GM12865 (cell line): ENCODE measurements at places on chromosomes 4 and X.

DNA sequence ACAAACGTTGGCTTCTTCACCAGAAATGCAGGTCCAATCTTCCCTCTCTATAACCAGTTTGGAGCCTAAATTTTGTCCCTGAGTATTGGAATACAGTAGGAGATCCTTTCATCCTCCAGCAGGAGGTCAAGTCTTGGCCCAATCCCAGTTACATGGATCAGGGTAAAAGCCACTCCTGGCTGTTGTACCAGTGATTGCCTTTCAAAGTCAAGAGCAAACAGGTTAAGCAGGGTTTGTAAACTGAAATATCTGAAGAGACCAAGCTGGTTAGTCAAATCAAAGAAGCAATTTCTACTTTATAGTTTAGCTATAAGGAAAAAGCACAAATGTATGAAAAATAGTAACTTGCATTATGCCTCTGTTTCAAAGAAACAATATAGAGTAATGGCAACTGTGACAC is 329.4 kb downstream of the NAF1 start:
- DNase-seq = no peak

DNA sequence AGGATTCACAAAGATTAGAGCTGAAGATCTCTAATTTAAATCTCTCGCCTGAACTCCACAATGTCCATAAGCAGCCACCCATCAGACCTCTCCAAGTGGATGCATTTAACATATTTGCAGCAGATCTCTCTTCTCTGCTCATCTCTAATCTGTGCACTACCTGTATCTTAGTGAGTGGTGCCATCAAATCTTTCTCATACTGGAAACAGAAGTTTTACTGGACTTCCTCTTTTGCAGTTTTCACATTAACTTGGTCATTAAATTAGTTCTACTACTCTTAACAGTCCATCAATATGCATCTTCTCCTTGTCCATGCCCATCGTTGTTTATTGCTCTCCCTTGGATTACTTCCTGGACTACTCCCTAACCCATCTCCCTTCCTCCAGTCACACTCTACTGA is 488.5 kb downstream of the IL15 start:
- no peak for DNase-seq

DNA sequence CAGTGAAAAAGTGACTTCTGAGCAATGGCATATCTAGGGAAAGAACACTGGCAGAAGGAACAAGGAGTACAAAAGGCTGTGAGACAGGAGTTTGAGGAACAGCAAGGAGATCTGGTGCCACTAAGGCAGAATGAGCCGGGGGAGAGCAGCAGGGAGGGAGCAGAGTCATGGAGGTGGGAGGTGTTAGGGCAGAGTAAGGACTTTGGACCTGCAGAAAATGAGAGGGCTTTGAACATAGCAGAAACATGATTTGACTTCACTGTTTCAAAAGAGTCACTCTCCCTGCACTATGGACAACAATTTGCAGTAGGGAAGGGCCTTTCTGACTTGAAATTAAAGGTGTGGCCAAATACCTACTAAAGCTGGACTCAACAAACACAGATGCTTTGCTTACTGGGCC is 356.2 kb downstream of the ADGRL3 start:
- DNase-seq = no peak

DNA sequence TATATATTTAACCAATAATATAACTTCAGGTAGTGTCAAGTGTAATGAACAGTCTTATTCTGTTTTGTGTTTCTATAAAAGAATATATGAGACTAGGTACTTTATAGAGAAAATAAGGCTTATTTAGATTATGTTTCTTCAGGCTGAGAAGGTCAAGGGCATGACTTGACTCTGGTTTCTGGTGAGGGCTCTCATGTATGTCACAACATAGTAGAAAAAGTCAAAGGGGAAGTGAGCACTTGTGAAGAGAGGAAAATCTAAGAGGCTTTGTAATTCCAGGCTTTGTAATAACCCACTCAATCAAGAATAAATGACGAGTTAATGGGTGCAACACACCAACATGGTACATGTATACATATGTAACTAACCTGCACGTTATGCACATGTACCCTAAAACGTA is 27.6 kb downstream of the PRR32 start:
- DNase-seq = no peak

DNA sequence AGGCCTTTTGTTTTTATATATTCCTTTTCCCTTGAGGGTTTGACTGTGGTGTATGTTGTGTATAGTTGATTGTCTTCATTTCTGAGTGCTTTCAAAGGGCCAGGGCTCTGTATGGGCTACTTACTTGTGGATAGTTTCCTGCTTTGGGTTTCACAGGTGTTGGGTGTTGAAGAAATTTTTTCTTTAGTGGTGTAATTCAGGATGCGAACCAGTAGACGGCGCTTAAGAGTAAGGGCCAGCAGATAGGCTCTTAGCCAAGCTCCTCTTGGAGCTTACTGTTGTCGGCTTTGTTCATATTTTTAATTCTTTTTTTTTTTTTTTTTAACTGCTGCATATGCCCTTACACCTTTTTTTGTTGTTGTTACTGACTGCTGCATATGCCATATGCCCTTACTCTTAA is 276.3 kb upstream of the GALNT7 start:
- DNase-seq = peak; percentile 48

GRCh38 chr4:97978791-97979488 is 164.3 kb downstream of the STPG2 start:
- DNase-seq = peak; percentile 0

GRCh38 chr4:128290526-128290925 is 2.9 kb upstream of the PGRMC2 start:
- no peak for DNase-seq

DNA sequence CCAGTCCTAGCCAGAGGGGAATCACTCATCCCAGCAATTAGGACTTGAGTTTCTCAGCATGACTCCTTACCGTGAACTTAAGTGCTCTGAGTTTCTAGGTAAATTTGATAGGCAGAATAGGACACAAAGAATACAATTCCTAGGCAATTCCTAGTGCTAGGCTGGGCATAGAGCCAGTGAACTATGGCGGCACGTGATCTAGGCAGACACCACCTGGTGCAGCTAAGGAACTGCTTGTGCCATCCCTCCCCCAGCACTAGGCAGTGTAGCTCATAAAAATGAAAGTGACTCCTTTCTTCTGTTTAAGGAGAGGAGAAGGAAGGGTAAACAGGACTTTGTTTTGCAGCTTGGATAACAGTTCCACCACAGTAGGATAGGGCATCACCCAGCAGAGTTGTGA is 736.3 kb upstream of the PCDH7 start:
- DNase-seq = no peak

- DNase-seq = no peak
These were observed 15.0 kb upstream of the MTNR1A start for GRCh38 chr4:186570193-186570996.

DNA sequence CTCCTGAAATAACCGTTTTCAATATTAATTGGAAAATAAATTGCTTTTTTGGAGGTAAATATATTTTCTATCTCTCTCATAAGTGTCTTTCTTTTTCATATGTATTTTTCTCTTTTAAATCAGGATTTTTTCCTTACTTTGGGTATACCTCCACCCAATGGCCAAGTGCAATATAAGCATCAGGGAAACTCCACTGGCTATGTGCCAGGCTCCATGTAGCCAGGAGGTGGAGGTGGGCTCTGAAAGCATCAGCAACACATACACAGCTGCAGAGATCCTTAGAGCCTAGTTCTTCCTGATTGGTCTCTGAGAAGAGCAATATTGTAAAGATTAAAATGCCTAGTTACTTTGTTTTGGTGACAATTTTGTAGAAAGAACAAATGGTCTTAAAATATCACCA is 3.4 kb downstream of the GABRA2 start:
- DNase-seq = no peak

GRCh38 chrX:85223359-85223758 is 20.2 kb downstream of the SATL1 start:
- no peak for DNase-seq

DNA sequence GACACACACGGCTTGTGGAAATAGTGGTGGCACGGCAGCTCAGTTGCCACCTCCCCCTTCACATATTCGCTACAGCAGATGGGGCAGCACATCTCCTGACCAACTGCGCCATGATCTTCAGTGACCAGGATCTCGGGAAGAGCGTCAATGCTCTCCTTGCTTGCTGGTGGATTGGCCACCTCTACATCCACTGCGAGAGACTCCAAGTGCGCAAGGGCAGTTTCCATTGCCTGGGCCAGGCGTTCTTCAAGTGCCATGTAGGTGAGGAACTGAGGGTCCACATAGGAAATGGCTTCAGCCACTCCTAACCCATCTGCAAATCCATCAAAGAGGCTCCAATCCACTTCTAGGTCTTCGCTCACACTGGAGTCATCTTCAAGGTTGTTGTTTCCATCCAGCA is 3.9 kb downstream of the PJA1 start:
- no peak for DNase-seq

- DNase-seq = no peak
These were observed 41.6 kb upstream of the NYX start for GRCh38 chrX:41405551-41405950.

GRCh38 chrX:78838709-78839108 is 91.2 kb downstream of the LPAR4 start:
- no peak for DNase-seq

DNA sequence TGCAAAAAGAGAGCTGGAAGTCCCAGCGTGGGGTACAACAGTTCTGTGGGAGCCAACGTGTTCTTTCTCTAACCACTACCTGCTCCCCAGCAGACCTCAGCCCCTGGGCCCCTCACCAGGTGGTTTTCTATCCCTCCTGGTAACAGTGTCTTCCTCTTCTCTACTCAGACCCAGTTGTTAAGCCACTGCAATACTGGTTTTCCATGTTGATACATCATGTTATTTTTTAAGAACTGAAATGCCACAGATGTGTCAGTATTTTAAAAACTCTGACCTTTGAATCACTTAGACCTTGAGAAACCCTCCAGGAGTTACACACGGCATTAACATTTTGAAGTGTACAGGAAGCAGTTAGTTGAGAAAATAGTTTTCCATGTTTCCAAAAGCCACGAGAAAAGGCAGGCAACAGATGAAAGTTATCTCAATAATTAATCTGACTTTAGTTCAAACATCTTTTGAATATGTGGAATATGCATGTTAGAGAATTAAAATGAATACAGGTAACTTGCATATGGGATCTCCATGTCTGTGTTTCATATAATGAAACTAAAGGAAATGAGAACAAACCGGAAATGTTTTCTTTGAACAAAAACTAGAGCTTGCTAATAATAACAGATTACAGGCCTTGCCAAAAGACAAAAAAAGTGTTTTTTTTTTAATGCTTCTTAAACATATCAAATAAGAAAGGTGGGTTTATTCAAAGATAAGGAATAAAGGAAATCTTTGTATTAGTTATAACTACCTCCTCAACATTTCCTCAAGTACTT is 108.8 kb downstream of the ZNF827 start:
- DNase-seq = peak; percentile 79

- DNase-seq = no peak
These were observed 39.4 kb upstream of the WDFY3 start for GRCh38 chr4:85005865-85006377.

DNA sequence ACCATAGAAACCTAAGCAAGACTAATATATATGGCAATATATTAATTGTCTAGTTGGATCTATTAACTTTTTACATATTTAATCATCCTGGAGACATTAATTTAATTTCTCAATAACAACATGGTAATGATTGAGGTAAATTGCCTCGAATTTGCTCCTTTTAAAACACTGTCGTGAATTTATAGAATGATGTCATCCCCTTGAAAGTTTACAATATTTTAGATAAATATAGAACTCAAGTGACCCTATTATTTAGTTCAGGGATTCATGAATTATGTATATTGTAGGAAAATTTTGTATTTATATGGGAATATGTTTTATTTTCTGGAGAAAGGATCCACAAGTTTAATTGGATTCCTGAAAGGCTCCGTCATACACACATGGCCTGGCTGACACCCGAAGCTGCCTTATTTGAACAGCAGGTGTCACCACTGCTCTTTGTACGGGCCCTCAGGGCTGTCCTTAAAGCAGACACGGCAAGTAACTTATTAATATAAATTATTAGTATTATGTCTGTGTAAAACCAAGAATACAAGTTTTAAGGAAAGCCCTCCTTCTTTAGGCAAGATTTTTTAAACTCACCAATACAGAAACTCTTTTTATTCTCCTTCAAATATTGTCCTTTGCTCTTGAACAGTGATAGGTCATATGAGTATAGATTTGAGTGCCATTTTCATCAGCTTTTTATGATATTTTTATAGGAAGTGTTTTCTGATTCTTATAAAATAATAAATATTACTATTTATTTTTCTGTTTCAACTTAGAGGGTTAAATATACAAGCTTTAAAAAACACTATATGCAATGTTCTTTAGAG is 1.9 kb upstream of the PLRG1 start:
- peak; percentile 86 for DNase-seq

DNA sequence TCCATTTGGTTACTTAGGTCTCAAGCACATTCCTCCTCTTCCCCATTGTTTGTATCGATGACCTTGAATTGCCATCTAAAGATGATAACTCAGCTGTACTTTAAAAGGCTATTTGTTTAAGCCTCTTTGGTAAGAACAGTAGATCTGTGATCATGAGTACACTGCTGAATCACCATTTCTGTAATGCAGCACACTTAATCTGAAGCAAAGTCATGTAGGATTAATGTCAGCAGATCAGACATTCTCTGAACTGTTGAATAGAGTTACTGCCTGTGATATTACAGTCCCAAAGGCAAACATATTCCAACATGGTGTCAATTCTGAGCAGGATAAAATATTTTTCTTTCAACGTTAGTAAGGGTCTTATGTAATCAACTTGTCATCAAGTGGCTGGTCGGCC is 631.6 kb downstream of the TECRL start:
- no peak for DNase-seq

DNA sequence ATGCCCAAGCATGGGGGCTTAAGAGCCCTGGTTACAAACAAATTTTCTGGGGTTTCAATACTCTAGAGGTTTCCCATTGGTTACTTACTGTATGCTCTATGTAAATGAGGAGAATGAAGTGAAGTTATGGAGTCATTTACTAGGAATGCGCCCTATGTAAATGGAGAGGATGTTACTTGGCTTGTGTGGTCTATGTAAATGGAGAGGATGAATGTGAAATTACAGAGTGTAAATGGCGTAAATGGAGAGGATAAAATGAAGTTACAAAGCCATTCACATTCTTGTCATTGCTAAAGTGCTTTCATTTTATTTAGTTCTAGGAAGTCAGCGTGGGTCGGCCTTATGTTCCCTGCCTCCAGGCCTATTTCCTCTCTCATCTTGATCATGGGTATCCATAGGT is 810.5 kb upstream of the ADGRL3 start:
- no peak for DNase-seq

DNA sequence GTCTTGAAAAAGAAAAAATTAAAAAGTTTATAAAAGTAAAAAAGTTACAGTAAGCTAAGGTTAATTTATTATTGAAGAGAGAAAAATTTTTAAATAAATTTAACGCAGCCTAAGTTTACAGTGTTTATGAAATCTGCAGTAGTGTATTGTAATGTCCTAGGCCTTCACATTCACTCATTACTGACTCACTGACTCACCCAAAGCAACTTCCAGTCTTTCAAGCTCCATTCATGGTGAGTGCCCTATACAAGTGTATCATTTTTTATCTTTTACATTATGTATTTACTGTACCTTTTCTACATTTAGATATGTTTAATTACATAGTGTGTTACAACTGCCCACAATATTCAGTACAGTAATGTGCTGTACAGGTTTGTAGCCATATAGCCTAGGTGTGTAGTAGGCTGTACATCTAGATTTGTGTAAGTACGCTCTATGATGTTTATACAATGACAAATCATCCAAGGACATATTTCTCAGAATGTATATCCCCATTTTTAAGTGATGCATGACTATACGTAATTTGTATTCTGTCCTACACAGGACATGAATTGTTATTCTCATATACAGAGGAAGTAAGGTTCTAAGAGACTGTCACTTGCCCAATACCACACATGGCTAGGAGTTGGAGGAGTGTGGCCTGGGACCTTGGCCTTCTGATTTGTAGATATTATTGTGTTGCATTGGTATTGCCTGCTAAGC is 19.5 kb upstream of the PDCL2 start:
- no peak for DNase-seq
